ENCODE measurements at places on chromosomes 11 and 22.

DNA sequence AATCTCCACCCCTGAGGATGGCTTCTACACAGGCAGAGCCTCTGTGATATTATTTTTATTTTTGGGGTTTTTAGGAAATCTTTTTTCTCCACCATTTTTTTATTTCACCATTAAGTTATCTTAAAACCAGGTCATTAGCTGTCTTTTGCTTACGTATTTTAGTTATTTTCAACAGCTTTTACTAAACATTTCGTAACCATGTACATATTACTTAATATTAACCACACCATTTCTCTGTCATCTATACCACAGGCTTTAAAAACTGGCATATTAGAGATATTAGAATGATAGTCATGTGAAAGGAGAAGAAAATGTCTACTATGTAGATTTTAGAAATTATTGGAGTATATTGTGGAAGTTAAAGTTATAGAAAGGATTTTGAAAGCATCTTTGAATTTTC, 37.4 kb downstream of the YAP1 start:
- DNase-seq, result no peak

DNA sequence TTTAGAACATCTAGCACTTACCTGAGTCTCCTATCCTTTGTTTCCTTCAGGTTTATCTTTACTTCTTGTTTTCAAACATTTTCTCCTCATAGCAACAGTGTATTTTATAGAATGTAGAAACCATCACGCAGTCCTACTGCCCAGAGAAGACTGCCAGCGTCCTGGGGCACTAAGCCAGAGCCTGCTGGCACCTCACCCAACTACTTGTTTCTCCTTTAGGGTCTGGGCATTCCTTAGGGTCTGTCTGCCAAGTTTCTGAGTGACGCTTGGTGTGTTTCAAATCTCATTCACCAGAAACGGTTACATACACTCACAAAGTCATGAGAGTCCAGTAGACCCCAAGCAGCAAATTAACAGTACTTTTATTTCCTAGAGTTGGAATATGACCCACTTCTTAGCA, 49.6 kb upstream of the SLC25A1 start:
- no peak for DNase-seq

- no peak for DNase-seq
These were observed 32.4 kb downstream of the MTNR1B start for GRCh38 chr11:93001806-93002205.

- DNase-seq, result no peak
These were observed 50.8 kb downstream of the BUD13 start for GRCh38 chr11:116721988-116722387.

DNA sequence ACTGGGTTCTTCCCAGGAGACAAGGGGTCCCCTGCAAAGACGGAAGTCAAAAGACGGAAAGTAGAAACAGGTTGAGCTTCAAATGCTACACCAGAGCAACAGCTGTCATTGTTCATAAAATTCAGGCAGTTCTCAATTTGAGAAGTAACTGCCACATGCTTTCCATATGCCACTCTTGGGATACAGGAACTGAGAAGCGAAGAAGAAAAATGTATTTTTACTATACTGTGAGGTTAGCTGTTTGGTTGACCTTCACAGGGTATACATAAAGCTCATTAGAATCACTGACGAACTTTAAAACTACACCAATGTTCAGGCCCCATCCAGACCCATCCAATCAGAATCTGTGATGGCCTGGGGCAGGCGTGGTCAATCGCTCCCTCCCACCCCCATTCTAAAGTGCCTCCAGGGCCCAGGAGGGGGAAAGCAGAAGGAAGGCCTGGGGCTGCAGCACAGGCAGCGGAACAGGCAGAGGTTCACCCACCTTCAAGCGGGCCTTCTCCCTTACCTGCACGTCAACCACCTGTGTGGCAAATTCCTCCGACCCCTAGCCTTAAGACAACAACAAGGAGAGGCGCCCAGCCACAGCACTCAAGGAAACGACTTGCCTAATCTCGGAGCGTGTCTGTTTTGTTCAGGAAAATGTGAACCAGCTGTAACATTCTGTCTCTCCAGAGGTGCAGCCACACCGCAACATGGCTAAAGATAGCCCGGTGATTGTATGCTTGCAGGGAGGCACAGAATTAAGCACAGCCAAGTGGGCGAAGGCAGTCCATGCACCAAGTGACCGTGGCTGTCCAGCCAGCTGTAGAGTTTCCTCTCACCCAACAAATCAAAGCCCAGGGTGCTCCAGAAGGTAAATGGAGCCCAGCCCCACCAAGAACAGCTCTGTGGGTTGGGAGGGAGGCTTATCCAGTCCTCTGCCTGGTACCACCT, 82.6 kb downstream of the MICAL3 start:
- no peak for DNase-seq

DNA sequence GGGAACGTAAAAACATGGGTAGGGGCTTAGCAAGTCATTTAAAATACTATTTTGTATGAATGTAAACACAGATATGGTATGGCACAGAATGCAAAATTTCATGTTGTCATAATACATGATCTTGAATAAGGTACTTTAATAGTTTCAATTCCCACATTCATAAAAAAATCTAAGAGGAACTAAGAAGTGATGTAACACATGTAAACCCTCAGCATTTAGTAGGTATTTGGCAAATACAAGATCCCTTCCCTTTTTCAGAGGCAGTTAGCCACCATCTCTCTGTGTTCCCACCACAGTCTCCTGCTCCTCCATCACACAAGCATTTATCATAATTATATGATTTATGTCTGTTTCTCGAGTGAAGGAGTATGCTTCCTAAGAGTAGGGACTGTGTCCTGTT, 251.8 kb downstream of the TENM4 start:
- DNase-seq, result no peak

DNA sequence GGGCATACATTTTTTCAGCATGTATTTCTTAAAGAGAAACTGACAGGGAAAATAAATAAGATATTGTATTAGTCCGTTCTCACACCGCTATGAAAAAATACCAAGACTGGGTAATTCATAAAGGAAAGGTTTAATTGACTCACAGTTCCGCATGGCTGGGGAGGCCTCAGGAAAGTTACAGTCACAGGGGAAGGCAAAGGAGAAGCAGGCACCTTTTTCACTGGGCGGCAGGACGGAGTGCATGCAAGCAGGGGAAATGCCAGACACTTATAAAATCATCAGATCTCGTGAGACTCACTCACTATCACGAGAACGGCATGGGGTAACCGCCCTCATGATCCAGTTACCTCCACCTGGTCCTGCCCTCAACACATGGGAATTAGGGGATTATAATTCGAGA, 44.2 kb downstream of the PPFIA1 start:
- DNase-seq, result no peak

DNA sequence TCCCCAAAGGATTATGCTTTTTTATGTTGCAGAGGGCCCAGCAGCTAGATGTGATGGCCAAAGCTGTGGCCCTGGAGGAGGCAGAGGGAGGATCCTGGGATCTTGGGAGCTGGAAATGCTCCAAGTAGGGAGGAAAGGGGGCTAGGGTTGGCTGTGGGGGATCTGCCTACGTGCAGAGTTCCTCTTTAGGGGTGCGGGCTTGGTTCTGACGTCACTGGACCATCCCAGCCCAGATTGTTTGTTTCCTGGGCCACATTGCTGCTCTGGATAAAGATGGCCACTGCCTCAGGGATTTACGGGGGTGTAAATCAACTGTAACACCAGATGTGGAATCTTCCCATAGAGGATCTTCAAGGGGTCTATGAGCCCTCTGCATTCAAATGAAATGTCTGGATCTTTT, 110.3 kb upstream of the SYT13 start:
- no peak for DNase-seq

DNA sequence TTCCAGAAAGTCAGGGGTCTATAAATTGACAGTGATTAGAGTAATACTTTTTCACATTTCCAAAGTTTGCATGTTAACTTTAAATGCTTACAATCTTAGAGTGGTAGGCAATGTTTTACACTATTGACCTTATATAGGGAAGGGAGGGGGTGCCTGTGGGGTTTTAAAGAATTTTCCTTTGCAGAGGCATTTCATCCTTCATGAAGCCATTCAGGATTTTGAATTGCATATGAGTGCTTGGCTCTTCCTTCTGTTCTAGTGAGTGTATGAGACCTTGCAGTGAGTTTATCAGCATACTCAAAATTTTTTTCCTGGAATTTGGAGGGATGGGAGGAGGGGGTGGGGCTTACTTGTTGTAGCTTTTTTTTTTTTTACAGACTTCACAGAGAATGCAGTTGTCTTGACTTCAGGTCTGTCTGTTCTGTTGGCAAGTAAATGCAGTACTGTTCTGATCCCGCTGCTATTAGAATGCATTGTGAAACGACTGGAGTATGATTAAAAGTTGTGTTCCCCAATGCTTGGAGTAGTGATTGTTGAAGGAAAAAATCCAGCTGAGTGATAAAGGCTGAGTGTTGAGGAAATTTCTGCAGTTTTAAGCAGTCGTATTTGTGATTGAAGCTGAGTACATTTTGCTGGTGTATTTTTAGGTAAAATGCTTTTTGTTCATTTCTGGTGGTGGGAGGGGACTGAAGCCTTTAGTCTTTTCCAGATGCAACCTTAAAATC, 5.3 kb downstream of the MALAT1 start:
- DNase-seq, result no peak

GRCh38 chr22:47210112-47210657, 447.7 kb downstream of the TBC1D22A start:
- no peak for DNase-seq

- DNase-seq, result no peak
These were observed 58.3 kb downstream of the PRR5L start for GRCh38 chr11:36354221-36355003.

DNA sequence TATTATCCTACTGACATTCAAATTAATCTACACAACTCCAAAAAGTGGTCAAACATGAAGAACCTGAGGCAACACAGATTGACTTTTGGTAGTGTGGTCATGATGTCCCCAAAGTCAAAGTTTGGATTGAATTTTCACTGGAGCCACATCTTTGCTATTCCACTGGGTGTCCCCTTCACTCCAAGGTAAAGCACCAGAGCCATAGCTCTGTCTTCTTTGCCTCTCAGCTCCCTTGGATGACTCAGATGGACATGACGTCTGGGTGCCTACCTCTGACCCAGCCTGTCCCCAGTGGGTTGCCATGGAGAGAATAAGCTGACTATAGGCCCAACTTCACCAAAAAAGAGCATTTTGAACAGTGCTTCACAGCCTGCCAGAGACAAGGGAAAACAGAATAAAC, 57.4 kb upstream of the ARHGAP42 start:
- DNase-seq, result no peak

GRCh38 chr22:25130462-25130861, 69.2 kb upstream of the CRYBB3 start:
- DNase-seq, result no peak

DNA sequence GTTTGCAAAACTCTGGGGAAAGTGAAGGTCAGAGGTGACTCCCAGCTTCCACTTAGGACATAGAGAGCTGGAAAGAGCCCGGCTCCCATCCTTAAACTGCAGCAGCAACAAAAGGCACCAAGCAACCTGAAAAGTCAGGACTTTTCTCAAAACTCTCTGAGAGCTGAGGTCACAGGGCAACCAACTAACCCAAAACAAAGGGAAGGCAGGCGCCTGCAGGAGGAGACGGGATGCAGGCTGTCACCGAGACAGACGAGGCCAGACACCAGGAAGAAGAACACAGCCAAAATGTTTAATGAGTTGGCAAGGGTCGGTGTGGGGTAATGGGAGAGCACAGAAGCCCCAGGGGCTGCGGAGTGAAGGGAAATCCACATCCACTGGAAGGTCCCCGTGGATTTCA, 19.9 kb downstream of the ASCL2 start:
- no peak for DNase-seq

DNA sequence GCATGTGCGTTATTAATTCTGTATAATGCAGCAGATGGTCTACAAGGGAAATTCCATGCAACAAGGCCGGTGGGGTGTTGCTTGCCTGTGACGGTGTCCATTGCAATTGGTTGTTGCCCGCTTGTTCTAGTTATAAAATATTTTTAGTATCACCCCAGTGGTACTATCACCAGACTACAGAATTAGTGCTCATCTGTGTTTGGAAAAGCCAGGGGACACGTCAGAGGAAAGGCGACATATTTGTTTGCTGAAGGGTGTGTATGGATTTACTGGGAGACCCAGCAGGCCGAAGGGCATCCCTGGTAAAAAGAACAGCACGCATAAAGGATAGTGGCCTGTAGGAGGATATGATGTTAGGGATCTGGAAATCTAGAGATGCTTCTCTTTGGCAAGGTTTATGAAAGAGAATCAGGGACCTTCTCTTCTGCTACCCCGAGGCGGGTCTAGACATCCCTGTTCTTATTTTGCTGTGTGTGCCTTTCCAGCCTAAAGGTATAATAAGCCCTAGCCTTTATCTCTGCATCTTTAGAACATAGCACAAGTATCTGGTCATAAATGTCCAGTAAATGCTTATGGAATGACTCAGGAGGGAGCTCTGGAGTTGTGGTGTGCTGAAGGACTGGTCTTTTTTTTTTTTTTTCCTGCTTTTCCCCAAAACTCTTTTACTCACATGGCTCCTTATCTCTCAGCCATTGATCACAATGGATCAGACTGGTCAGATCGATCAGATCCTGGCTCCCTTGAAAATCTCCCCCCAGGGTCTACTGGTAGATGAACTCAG, 90.9 kb downstream of the LDLRAD3 start:
- DNase-seq, result no peak

DNA sequence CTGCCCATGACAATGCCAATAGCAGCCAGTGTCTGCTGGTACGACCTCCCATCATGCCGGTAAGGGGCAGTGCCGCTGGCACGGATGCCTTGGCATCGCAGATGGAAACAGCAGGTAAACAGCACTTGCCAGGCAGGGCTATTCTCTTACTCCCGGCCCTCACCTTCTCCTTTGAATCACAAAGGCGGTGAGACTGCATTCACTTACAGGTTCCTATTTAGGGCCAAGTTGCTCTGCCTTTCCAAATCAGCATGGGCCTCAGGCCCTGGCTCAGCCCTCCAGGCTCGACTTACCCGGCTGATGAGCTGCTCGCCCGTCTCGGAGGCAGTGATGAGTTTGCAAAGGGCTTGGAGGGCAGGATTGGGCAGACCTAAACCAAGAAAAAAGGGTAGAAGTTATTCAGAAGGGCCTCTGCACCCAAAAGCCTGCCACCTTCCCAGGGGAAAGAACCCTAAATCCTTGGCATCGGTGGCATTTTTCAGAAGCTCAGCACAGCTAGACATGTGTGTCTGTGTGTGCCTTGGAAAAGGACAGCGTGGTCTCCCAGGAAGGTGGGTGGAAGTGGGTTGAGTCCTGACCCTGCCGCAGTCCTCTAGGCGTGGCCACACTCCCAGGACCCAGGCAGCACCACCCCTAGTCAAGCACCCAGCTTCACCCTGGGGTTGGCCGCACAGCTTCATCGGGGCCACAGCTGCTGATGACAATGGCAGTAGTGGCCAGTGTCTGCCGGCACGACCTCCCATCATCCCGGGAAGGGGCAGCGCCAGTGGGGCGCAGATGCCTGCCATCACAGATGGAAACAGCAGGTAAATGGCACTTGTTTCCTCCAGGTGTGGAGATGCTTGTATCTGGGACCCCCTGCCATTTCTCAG, 73.5 kb upstream of the PITPNB start:
- no peak for DNase-seq

- no peak for DNase-seq
These were observed 47.4 kb upstream of the B3GAT1 start for GRCh38 chr11:134459246-134460061.

DNA sequence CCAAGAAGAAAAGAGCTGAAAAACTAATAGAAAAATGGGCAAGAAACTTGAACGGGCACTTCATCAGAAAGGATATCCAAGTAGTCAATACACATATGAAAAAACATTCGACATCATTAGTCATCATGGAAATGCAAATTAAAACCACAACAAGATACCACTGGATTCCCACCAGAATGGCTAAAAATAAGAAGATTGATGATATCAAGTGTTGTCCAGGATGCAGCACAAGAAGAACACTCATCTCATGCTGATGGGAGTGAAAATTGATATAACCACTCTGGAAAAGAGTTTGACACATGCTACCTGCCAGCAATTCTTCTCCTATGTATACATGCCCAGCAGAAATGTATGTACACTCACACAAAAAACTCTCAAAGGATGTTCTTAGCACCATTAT, 26.9 kb upstream of the SCUBE2 start:
- DNase-seq, result no peak
